ENCODE measurements at places on chromosomes 13 and 19.

- no peak for DNase-seq
Observed at GRCh38 chr13:90947976-90948375, 399.5 kb upstream of the MIR17HG start.

DNA sequence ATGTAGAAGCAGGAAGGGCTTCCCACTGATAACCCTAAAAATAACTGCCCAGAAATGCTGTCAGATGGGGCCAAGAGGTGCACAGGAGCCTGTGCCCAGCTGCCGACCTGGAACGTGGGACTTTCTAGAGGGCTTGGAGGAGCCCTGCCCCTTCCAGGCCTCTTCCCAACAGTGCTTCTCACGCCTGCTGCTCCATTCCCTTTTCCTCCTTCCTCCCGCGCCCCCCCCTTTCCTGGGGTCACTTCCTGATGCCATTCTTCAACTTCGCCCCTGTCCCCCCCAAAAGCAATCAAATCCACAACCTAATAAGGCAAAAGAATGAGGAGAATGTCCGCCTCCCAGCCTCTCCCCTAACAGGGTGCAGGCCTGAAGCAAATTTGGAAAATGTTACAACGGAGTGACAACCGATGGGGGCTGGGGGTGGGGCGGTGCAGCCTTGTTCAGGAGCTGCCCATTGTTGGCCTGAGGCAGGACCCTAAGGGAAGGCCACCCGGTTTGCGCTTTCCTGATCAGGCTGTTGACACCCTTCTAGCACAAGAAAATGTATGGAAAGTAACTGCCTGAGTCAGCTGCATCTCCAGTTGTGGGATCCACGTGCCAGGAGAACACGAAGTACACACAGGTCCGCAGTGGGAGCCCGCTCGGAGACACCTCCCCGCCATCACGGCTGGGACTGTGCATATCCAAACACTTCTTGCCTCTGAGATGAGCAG, 18.7 kb downstream of the ACTN4 start:
- no peak for DNase-seq

GRCh38 chr13:75442736-75443234, 39.2 kb downstream of the TBC1D4 start:
- DNase-seq = no peak

DNA sequence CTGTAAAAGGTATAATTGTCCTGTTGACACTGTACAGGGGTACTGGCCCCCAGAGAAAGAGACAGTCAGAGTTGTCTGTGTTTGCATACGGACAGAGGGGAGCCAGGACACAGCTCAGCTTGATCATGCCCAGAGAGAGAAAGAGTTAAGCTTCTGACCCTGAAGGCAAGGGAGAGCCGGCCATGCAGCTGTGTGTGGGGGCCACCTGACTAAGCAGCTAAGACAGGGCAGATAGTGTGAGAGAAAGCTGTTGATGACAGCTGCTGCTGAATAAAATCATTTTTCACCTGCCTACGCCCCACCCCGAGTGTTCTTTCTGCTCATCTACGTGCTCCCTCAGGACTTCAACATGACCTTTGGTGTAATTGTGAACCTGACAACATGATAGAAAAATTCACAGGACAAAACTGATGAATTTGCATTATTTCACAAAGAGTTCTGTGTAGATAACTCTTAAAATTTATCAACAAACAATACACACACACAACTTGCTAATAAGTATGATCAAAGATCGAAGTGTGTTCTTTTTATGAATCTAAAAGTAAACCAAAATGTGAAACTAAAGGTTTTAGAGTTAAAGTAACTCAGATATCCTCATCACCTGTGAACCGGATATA, 1294.3 kb upstream of the ATXN8OS start:
- no peak for DNase-seq

GRCh38 chr19:9757544-9758501, 10.7 kb downstream of the ZNF846 start:
- no peak for DNase-seq

GRCh38 chr13:97344265-97345175, 89.4 kb upstream of the RAP2A start:
- peak; percentile 52 for DNase-seq

DNA sequence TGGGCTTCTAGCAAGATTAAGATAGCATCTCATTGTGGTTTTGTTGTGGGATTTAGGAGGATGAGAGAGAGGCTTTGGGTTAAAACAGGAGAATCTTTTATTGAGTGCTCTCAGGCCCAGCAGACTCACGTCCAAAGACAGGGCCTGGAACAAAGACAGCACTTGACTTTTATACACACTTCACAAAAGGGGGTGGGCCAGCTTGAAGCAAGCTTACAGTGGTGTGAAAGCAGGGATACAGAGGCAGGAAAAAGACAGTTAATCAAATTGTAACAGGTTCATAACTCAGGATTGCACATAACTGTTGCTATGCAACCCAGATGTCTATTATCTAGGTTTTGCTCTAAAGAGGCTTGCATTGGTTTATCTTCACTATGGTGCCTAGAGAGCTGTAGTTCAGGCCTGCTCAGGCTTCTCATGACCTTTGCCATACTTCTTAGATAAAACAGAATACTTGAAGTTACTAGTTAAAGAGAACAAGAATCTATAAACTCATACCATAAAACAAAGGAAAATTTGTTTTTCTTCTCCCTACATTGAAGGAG, 42.2 kb upstream of the CEACAM21 start:
- DNase-seq = no peak

DNA sequence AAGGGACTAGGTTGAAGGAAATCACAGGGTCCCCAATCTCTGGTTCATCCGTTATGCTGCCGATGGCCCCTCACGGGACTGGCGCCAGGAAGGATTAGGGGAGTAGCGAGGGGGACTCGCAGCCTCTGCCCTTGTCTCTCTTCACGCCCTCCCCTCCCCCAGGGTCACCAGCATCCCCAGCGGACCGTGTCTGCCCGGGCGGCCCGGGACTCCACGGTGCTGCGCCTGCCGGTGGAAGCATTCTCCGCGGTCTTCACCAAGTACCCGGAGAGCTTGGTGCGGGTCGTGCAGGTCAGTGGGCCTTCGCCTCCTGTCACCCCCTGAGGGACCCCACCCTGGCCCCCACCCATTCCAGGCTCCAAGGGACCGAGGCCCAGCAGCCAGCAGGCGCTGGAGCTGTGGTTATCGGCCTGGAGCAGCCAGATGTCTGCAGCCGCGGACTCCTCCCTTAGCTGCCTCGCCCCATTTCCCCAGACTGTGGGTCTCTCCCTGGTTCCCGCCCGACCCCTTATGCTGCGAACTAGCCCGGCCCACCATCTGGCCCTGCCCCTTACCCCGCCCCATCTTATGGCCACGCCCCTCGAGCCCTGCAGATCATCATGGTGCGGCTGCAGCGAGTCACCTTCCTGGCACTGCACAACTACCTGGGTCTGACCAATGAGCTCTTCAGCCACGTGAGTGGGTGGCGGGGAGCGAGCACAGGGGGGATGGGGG, 5.4 kb downstream of the PNPLA6 start:
- peak; percentile 32 for DNase-seq

- DNase-seq = no peak
Observed at GRCh38 chr13:52026246-52026626, 1.7 kb downstream of the UTP14C start.

GRCh38 chr13:95073747-95074311, 227.4 kb downstream of the ABCC4 start:
- DNase-seq = no peak

DNA sequence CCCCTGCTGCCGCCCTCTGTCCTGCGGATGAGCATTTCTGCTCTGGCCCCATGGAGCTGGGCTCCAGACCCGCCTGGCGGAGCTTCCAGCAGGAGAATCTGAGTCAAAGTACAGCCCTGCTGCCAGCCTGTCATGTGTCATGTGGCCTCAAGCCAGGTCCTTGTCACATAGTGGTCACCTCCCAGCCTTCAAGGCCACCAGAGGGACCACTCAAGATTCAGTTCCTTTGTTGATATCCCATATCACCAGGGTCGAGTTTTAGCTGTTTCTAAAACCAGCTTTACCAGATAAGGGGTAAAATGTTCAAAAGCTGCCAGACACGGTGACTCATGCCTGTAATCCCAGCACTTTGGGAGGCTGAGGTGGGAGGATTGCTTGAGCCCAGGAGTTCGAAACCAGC, 13.4 kb downstream of the THOP1 start:
- no peak for DNase-seq

GRCh38 chr19:2720777-2721569, at the start of gene DIRAS1:
TSS of gene DIRAS1 (minus strand) at chr19:2721372. CDS start at chr19:2717806, 3,566 bp downstream.
- DNase-seq = no peak

DNA sequence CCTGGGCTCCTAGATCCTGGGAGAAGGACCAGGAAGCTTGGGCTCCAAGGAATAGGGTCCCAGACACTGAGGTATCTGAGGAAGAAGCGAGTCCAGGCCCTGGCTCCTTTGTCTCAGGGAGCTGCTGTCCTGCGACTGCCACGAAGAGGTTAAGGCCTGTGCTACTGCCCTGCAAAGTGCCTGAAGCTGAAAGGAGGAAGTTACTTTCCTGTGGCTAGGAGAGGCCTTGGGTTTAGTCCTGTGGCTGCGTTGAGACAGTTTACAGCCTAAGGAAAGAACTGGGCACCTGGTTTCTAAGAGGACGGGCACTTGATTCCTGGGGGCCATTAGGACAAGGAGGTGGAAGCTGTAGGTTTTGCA, 2.8 kb downstream of the MYADM start:
- no peak for DNase-seq

GRCh38 chr13:102815788-102816187, 16.9 kb downstream of the BIVM start:
- no peak for DNase-seq

DNA sequence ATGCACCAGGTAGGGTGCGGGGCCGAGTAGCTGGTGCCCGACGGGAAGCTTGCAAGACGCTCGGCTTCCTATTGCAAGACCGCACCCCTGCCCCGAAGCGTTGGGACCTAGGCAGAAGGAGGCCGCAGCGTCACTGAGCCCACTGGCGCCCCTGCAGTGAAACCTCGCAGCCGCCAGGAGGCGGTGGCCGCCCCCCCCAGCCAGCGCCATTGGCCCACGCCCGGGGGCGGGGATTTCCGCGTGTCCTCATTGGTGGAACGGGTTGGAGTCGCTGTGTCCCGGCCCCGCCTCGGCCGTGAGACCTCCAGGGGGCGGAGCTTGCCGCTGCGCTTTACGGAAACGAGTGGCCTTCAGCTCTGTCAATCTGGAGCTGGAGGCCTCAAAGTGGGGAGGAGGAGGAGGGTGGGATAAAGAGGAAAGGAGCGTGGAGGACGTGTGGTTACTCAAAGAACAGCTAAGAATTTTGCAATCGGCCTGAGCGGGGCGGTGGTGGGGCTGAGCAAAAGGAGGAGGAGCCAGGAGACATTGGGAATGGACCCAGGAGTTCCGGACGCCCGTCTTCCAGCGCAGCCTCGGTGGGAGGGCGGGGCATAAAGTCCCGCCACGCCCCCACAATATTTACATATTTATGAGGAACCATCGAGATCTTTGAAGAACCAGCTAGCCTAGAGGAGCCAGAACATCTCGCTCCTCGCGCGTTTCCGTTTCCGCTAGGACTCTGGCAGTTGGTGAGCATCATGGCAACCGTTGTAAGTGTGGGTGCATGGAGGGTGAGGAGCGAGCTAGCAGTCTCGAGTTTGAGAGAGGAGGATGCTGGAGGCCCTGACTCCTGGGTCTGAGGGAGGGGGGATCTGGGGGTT, at the start of the genes GYS1 and RUVBL2:
Gene GYS1 (minus strand): TSS at position 135 of the 860 bp plus-strand sequence. CDS start 197 bp downstream, outside the sequence.
Gene RUVBL2 (plus strand): TSS at position 713 of the 860 bp plus-strand sequence. CDS start 25 bp downstream, at position 738.
- peak; percentile 100 for DNase-seq

DNA sequence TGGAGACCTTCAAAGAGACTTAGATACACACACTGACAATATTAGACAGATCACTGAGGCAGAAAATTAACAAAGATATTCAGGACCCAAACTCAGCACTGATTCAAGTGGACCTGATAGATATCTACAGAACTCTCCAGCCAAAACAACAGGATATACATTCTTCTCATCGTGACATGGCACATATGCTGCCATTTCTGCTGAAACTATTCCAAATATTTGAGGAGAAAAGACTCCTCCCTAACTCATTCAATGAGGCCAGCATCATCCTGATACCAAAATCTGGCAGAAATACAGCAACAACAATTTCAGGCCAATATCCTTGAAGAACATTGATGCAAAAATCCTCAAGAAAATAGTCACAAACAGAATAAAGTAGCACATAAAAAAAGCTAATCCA, 53.3 kb downstream of the TRPC4 start:
- no peak for DNase-seq

DNA sequence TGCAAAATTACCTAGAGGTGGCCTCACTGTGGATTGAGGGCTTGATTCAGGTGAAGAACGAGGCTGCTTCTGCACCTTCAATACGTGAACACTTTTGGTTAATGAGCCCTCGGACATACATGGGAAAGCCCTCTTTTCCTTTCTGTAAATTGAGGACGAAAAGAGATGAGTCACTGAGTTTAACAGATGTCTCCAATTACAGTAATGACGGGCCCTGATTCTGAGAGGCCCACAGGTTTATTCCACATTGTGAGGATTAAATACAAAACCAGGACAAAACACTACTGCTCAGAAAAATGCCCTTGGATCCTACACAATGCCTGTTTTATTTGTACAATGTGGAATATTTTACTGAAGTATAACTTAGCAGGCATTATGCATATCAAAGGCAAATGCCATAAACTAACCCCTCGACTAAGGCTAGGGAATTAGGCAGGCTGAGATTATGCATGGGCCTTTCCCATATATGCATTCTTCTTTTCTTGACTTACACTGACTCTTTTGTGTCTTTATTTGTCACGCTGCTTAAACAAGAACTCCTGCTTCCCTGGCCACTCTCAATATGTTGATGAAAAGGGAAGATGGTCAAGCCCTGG, 819.9 kb downstream of the OLFM4 start:
- DNase-seq = no peak

DNA sequence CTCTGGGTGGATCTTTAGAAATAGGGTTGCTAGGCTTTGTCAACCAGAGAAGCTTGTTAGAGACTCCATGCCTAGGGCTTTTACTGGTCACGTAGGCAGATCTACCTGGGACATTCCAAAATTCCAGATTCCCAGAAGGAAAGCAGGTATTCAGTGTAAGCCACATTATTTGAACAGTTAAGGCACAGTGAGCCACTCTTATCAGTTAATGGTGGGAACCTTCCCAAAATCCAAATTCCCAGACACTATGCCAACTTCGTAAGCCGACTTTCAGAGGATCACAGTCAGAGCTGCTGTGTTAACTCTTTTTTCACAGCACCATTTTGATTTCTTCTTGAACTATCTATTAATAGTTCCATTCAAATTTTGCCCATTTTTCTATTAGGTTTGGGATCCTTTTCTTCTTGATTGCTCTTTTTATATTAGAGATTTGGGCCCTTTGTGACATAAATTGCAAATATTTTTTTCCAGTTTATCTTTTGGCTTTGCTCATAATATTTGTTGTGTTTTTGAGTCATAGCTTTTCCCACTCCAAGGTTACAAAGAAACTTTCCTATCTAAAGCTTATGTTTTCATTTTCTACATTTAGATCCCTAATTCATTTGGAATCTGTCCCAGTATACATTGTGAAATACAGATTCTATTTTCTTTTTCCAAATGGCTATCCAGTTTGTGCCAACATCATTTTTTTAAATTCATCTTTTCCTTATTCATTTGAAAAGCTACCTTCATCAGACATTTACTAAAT, 77.3 kb downstream of the DHRS12 start:
- no peak for DNase-seq

DNA sequence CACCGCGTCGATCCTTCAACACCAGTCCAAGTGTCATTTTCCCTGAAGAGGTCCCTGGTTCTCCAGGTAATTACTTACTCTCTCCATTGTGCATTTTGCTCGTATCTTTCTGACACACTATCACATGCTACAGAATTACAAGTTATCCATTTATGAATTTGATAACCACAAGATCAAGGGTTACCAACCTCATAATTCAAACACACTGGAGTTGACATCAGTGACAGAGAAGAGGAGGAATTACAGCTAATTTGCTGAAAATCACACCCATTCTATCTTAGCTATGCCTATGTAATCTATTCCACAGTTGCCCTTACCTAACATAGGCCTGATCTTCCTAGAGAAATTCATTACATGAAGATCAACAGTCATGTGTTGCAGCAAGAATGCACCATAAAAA, 14.2 kb downstream of the ZC3H13 start:
- no peak for DNase-seq

Data from activated naive CD4-positive, alpha-beta T cell treated with anti-CD3 and anti-CD28 coated beads, Interleukin-2, amount 50 U/mL, for 16 hours (primary cell).